Activated CD4-positive, alpha-beta T cell treated with anti-CD3 and anti-CD28 coated beads for 36 hours (primary cell): ENCODE measurements at places on chromosomes 5 and 9.
A peak's percentile ranks its signal among the peaks of the same experiment; 100 is the strongest.

DNA sequence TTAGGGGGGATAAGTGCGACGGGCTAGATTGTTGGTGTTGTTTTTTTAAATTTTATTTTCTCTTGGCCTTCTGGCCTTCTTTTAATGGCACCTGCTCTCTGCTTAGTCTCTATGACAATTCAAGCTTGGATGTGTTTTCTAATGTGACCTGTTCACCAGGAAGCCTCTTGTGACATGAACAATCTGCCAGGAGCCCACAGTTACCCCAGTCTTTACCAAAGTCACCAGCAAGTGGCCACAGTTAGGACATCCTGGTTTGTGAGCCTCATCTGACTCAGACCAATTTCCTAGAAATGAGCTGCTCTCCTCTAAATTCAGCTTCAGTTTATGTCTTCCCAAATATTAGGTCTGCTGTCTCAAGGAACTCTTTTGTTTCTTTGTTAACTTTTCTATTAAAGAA is 135.8 kb downstream of the TLE4 start:
- DNase-seq = no peak

DNA sequence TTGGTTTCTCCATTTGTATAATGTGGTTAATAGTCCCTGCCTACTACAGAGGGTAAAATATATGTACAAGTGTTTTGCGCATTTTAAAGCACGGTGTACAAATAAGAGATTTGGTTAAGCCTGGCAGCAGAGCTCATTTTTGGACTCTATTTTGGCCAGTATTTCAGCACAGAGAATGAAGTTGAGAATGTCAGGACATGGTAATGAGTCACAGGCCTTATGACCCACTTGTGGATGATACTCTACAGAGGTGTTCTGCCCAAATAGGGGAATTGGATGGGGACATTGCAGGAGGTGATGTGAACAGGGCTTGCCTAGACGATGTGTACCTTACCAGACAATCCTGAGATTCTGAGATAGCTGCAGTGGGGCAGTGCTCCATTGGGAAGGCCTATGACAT is 50.6 kb downstream of the MELK start:
- DNase-seq = no peak

- DNase-seq = no peak
Observed at GRCh38 chr5:43412644-43413043, 453 bp upstream of the CCL28 start.

GRCh38 chr9:5587024-5587423 is 41.9 kb upstream of the RIC1 start:
- DNase-seq = peak; percentile 80

- DNase-seq = peak; percentile 81
Observed at GRCh38 chr5:151126199-151126645, 31.4 kb downstream of the ANXA6 start.

- DNase-seq = no peak
Observed at GRCh38 chr9:88060746-88061145, 77.5 kb downstream of the SPATA31C2 start.

GRCh38 chr5:172940268-172941066 is 18.8 kb upstream of the RPL26L1 start:
- no peak for DNase-seq

- DNase-seq = no peak
Observed at GRCh38 chr5:178297751-178298150, 65.1 kb upstream of the PHYKPL start.

DNA sequence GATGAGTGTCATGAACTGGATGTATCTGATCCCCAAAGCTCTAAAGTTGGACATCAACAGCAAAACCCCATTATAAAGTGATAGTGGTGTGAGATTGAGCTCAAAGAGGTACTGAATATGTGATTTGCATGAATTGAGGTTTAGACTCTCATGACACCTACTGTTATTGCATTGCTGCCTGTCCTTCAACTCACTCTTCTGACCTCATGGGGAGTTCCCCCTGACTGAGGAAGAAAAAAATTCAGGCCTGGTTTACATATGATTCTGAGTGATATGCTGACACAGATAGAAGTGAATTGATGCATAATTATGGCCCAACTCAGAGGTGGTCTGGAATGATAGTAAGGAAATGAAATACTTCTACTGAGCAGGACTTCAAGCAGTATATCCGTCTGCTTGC is 76.2 kb upstream of the CHD1 start:
- DNase-seq = peak; percentile 34

DNA sequence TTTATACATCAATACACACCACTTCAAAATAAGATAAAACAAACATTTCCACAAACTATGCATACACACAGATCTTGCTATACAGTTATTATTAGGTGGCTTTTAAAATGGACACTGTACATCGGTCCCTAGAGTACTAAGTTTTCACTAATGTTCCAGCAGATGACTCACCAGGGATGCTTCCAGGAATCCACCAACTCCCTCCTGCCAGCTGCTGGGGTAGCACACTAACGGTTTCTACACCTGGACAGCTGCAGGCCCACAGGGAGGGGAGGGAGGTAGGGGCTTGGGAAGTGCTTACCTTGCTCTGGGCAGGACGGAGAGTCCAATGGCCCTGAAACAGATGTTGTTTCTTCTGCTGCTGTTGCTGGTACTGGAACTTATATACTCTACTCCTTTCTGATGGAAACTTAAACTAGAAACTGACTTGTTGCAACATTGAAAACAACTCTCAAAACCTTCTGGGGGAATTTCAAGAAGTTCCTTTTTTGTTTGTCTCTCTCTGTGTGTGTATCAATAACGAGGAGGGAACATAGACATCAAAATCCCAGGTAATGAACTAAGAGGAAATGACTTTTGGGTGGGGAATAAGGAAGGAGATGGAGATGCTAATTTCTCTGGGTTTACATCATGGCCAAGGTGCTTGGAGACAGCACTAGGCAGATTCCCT is at the start of gene IL12B:
Gene IL12B, minus strand, starts transcription at position 357 of the 670 bp plus-strand sequence. CDS start 3,705 bp downstream, outside the sequence.
- DNase-seq = no peak

- peak; percentile 37 for DNase-seq
Observed at GRCh38 chr5:132263548-132264261, 6.2 kb downstream of the PDLIM4 start.

- DNase-seq = no peak
Observed at GRCh38 chr9:112911736-112912135, 21.1 kb upstream of the SLC46A2 start.

- no peak for DNase-seq
Observed at GRCh38 chr5:110879675-110880074, 140.9 kb downstream of the SLC25A46 start.

DNA sequence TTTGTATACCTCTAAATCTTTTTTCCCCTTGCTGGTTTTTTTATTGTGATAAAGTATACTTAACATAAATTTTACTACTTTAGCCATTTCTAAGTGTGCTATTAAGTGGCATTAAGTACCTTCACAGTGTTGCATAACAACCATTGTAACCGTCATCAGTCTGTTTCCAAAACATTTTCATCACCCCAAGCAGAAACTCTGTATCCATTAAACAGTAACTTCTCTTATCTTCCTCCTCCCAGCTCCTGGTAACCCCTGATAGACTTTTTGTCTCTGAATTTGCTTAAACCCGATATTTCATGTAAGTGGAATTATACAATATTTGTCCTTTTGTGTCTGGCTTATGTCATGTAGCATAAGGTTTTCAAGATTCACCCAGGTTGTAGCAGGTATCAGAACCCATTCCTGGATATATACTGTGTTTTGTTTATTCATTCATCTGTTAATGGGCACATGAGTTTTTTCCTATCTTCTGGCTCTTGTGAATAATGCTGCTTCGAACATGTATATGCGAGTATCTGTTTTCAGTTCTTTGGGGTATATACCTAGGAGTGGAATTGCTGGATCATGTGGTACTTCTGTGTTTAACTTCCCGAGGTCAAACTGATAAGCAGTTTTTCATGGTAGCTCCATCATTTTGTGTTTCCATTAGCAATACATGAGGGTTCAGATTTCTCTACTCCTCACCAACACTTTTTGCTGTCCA is 66.4 kb downstream of the EHMT1 start:
- DNase-seq = no peak

GRCh38 chr5:116733991-116734975 is 159.7 kb upstream of the SEMA6A start:
- DNase-seq = no peak

DNA sequence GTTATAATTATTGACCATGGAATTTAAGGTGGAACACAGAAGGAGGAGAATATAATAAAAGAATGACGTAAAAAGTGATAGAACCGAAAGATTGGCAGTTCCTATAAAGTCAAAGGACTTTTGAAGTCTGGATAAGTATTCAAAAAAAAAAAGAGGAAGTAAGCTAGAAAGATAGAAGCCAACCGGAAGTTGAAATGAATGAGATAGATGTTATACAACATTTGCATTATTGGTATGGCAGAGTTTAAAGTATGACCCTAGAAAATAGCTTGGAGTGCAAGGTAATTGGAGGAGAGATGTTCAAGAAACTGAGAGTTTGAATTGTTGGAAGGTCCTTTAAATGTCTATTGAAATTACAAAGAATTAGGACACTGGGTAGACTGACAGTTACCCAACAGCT is 293.6 kb downstream of the FER start:
- DNase-seq = no peak

- DNase-seq = no peak
Observed at GRCh38 chr5:172561151-172561550, 79.9 kb upstream of the NEURL1B start.

GRCh38 chr5:158979749-158980521 is 119.8 kb downstream of the EBF1 start:
- DNase-seq = no peak

DNA sequence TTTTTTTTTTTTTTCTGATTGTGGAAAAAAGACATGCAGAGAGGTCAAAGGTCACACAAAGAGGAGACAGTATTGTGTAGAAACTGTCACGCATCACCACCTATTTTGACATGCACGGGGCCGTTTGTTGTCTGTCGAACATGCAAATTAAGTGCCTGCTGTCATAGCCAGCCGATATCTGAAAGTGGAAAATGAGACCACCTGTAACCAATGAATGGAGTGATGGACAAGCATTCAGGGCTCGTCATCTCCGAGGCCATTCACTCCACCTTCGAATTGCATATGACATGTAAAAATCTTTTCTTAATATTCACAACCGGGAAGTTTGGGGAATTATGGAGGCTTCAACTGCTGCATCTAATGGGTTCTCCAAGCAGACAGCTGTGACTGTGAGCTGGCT is 512.2 kb upstream of the ADAMTS16 start:
- no peak for DNase-seq

DNA sequence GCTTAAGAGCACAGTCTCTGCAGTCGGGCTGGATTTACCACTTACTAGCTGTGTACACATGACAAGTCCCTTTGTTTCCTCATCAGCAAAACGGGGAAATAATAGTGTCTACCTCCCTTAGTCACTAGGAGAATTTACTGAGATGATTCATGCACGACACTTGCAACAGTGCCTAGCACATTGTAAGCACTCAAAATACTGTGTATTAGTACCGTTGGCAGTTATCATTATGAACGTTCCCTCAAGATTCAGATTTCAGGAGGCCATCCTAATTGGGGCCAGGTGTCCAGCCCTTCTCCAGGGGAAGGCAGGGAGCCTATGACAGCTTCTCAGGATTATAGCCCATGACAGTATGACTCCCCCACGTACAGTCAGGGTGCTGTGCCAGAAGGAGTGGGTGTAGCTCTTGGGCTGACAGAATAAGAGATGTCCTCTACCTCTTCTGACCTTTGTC is 164.3 kb downstream of the DOCK2 start:
- peak; percentile 16 for DNase-seq

- DNase-seq = no peak
Observed at GRCh38 chr5:34011536-34011935, 3.7 kb upstream of the AMACR start.

DNA sequence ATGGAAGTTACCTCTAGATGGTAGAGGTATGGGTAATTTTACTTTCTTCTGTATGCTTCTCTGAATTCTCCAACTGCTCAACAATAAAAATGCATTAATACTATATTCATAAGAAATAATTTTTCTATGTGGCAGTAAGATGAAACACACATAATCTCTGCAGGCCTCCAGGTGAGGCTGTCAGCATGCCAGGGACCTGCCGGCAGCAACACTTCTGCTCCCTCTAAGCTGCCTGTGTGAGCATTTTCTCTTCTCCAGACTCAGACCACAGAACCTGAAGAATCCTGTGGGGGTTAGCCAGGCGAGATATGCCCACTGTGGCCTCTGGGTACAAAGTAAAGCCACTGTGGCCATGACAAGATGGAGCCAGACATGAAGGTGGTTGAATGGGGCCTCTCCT is 316.3 kb downstream of the EBF1 start:
- no peak for DNase-seq

- no peak for DNase-seq
Observed at GRCh38 chr9:112473986-112474385, 12.6 kb upstream of the KIAA1958 start.

DNA sequence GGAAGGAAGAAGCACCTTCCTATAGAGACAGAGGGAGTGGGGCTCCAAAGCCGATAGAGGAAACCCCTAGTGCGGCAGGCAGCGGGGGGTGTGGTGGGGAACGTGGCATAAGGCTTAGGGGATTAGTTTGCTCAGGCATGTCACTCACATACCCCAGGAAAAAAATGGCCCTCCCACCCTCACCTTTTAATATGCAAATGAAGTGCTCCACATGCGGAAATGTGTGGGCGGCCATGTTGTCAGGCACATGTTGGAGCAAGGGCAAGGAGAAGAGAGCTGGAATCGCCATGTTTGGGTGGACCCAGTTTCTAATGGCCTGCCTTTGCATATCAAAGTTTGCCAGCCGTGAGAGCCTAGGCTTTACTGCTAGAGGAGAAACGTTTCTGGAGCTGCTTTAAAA is 758.8 kb downstream of the NR2F1-AS1 start:
- no peak for DNase-seq

GRCh38 chr5:3599226-3600105 is 3.8 kb downstream of the IRX1 start:
- peak; percentile 45 for DNase-seq

GRCh38 chr5:137822984-137823383 is 44.7 kb upstream of the MYOT start:
- DNase-seq = no peak

GRCh38 chr5:25963251-25964008 is 1075.0 kb downstream of the CDH9 start:
- DNase-seq = no peak

- DNase-seq = no peak
Observed at GRCh38 chr5:83956386-83956785, 235.7 kb upstream of the HAPLN1 start.

DNA sequence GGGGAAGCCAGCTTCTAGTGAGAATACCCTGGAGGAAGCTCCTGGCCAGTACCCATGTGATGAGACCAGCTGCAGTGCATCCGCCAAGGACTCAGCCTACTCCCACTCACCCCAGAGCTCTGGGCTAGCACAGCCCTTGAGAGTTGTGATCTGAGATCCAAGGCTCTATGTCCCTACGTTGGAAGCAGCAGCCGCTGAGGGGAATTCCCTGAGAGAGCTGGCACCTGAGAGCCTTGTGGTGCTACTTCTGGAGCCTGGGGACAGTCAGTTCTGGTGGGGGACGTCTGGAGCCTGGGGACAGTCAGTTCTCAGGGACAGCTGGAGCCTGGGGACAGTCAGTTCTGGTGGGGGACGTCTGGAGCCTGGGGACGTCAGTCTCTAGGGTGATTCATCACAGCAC is 39.2 kb downstream of the PDZD2 start:
- no peak for DNase-seq

GRCh38 chr9:20684875-20685696 is 1.0 kb downstream of the FOCAD start:
- no peak for DNase-seq
